ENCODE measurements at places on chromosomes 4 and X.

DNA sequence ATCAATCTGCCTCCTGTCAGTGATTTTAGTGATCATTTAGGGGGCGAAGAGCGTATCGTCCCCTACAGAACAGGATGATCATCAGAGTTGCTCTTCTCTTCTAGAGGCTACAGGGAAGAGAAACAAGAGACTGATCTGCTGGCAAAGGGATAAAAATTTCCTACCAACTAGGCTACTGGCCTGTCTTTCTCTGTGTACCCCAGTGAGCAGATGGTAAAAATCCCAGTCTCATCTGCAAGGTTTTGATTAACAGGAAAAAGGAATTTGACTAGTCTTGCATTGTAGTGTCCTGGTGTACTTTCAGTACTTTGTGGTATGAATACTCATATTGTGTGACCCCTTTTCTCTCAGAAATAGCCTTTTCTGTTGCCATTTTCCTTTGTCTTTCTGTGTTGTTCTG is 21.8 kb upstream of the AADAT start:
- no peak for DNase-seq

DNA sequence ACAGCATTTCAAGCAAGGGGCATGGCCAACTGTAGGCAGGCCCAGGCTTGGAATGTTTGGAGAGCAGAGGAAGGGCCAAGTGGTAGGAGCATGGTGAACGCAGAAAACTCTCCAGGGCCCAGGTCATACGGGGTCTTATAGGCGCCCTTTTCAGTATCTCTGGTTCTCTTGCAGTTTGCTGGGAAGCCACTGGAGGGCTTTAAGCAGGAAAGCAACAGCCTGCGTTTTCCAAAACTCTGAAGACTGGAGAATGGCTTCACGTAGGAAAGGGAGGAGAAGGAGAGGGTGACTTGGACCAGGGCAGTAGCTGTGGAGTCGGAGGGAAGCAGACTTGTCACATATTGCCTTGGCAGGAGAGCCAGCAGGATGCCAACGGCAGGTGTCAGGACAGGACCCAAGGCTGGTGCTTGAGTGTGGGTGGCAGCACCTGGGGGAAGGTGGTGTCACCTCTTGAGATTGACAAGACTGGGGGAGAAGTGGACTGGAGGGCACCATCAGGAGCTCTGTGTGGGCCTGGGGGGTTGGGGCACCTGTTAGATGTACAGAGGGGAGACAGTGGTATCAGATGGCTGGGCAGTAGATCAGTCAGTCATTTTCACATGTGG is 21.9 kb downstream of the TKTL1 start:
- DNase-seq: no peak

DNA sequence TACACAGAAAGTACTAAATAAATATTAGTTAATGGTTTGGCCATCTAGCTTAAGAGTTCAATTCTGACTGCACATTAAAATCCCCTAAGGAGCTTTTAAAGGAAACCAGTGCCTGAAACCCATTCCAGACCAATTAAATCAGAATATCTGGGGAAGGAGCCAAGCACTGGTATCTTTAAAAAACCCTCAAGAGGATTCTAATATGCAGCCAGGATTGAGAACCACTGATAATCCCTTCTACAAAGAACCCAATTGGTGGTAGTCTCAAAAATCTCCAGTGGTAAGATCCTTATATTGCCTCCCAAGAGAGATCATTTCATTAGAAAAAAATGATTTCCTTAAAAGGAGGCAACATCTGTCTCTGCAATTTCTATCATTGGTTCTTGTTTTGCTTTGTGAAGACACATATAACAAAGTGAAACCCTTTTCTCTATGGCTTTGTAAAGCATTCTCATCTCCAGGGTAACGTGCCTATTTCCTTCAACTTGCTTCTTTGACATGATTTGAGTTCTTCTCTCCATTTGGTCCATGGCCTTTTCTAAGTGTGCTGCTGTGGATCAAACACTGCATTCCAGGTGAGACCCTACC is 3.5 kb downstream of the GPR34 start:
- no peak for DNase-seq

DNA sequence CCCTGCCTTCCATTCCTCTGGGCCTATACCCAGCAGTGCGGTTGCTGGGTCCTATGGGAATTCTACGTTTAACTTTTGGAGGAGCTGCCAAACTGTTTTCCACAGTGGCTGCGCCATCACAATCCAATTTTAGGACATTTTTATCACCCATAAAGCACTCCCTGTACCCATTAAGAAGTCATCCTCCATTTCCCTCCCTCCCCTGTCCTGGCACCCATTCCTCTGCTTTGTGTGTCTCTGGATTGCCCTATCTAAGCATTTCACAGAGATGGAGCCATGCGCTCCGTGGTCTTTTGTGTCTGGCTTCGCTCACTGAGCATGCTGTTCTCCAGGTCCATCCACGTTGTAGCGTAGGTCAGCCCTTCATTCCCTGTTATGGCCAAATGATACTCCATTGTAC is 1.7 kb upstream of the OPN1LW start:
- DNase-seq: no peak
